ENCODE measurements at places on chromosomes 12 and 14. TPM values are rescaled to one million over a fixed set of nuclear protein-coding genes. Genes with fewer than 3 reads are reported as not detected.

- no peaks in the 10 kb centered on the region for H3K27me3 ChIP-seq
- no peaks in the 10 kb centered on the region for H3K36me3 ChIP-seq
- peak overlapping the region; percentile 98 for H3K27ac ChIP-seq
- peak overlapping the region; percentile 89 for H3K4me3 ChIP-seq
- no peak for DNase-seq
Observed at GRCh38 chr12:754851-755562, 2.6 kb downstream of the WNK1 start.

DNA sequence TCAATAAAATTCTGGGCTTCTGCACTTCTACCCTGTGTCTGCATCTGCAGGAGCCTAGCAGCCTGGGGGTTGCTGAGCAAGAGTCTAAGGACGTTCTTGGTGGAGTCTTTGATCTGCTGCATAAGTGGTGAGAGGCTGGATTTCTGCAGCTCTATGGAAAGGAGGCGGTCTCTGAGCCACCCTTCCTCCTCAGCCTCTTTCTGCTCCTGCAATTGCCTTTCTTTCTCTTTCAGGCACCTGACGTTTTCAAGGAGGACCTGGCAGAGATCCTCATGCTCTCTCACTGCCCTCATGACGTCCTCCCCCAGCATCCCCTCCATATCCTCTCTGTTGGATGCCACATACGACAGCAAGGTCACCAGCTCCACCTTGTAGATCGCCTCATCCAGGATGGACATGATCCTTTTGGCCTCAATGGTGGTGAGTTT is 13.6 kb upstream of the TPCN1 start:
- DNase-seq: no peak
- H3K4me3 ChIP-seq: no peak overlapping the region
- H3K36me3 ChIP-seq: no peaks in the 10 kb centered on the region
- H3K27ac ChIP-seq: no peak overlapping the region

DNA sequence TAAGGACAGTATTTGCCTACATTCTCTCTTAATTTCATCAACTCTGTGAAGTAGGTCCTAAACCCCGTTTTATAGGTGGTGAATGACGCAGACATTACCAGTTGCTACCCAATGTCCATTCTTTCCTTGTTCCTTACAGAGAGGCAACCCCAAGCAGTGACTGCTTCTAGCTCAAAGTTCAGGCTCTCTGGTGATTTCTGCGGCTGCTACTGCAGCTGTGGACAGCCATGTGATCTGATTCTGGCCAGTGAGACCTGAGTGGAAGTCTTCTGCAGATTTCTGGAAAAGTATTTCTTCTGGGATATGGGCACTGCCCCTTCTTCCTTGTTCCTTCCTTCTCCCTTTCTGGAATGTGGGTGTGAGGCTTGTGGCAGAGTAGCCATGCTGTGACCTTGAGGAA is 82.9 kb downstream of the ARF6 start:
- no peak for DNase-seq
- no peak overlapping the region for H3K4me3 ChIP-seq
- H3K27me3 ChIP-seq: no peaks in the 10 kb centered on the region

GRCh38 chr12:113978080-113978479 is 12.0 kb upstream of the RBM19 start:
- H3K4me1 ChIP-seq: no peaks in the 10 kb centered on the region
- no peak for DNase-seq
- H3K4me3 ChIP-seq: no peak overlapping the region

DNA sequence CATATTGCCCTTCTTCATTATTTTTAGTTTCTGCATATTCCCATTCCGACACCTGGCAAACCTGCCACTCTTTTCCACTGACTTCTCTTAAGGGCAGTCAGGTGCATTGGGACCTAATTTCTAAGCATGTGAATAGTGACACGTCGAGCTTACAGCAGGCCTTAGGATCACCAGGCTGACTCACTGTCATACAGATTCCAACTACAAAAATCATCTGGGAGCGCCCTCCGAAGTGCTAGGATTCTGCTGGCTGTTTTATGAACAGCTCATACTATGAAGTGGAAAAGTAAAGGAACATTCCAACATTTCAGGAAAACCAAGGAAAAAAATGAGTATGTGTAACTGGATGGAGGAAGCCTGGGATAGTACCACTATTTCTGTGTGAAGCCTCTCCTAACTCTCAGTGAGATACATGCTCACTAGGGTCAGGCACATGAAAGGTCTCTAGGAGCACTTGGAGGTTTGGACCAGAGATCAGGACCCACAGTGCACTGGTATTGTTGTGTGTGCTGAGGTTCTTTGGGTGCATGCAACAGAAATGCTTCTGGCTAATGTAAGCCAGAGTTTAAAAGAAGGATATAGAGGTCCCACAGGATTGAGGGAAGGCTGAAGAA is 257.4 kb downstream of the ZFP36L1 start:
- no peaks in the 10 kb centered on the region for H3K36me3 ChIP-seq
- no peak for DNase-seq
- H3K27ac ChIP-seq: no peak overlapping the region
- H3K4me1 ChIP-seq: no peaks in the 10 kb centered on the region
- no peaks in the 10 kb centered on the region for H3K27me3 ChIP-seq

GRCh38 chr12:112188130-112188830 is 62.9 kb downstream of the TRAFD1 start:
- H3K4me3 ChIP-seq: no peak overlapping the region
- no peak for DNase-seq

- H3K4me1 ChIP-seq: peaks cover 20% of the 10 kb centered on the region
- no peaks in the 10 kb centered on the region for H3K36me3 ChIP-seq
- peak overlapping the region; percentile 94 for H3K4me3 ChIP-seq
- peak overlapping the region; percentile 98 for H3K27ac ChIP-seq
- no peak for DNase-seq
Observed at GRCh38 chr12:750366-751191, 1.8 kb upstream of the WNK1 start.

GRCh38 chr14:102949062-102949800 is 26.8 kb downstream of the AMN start:
- H3K27me3 ChIP-seq: no peaks in the 10 kb centered on the region
- H3K36me3 ChIP-seq: peaks cover 12% of the 10 kb centered on the region
- DNase-seq: no peak

- H3K4me3 ChIP-seq: no peak overlapping the region
- no peaks in the 10 kb centered on the region for H3K36me3 ChIP-seq
- H3K27ac ChIP-seq: no peak overlapping the region
Observed at GRCh38 chr12:41745593-41745992, 399.1 kb downstream of the GXYLT1 start.

GRCh38 chr14:75084513-75084912 is 15.1 kb downstream of the ZC2HC1C start:
- H3K4me1 ChIP-seq: no peaks in the 10 kb centered on the region
- no peak for DNase-seq
- no peak overlapping the region for H3K27ac ChIP-seq

DNA sequence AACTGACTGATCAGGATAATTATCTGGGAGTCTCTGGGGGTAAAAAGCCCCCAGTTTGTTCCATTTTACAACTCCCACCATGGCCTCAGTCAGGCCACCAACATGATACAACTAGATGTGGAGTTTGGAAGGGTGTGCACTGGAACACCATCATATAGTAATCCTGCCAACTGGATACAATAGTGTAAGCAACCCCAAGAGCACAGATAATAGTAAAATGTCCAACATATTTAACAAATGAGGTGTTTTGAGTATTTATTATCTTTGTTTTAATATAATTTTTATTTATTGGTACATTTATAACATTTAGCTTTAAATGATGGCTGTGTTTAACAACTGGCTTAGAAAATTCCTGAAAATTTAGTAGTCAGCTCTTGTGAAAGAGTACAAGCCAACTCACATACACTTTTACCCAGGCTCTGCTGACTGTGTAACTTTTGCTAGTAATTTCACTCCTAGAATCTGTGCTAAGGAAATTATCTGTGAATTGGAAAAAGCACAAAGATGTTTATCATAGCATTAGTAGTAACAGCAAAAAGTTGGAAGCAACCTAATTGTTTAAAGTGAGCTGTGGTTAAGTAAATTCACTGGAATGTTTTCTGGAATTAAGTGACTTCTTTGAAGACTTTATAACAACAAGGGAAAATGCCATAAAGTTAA is 196.8 kb downstream of the RAD51B start:
- H3K27me3 ChIP-seq: no peaks in the 10 kb centered on the region
- H3K27ac ChIP-seq: no peak overlapping the region
- H3K4me1 ChIP-seq: no peaks in the 10 kb centered on the region

DNA sequence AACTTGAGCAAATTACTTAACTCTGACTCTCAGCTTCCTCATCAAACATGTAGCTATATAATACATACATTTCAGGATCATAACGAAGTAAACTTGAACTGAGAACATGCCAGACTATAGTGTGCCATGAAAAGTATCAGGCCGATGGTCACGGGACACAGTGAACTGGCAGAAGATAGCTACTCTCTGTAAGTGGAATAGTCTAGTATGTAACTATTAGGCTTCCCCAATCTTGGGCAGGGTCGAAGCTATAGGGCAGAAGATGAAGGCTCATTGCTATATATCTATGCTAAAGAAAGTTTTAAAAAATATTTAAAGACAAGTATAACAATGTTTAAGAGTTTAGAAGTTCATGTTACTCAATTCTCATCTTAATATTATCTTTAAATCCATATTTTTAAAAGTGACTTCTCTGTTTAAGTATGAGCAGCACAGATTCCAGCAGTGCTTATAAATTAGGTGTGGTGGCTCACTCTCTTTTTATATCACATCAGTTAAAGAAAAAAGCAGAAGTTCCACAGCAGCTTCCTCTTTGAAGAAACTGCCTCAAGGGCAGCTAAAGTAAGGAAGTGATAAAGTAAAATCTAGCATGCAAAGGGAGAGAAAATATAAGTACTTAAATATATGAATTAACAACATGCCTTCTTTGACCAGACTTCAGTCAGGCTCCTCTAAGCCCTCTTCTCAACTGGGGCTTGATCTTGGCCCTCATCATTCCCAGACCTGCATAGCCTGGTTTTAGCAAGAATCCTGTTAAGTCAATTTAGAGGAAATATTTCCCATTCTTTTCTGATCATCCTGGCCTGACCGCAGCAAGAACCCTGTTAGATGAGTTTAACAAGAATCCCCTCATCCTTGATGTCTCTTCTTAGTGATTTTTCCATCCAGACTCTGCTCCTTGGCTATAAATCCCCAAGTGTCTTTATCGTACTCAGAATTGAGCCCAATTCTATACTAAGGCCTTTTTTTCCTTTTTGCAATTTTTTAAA is 8.4 kb upstream of the GLIPR1 start:
- no peak for DNase-seq
- no peaks in the 10 kb centered on the region for H3K4me1 ChIP-seq
- no peaks in the 10 kb centered on the region for H3K27me3 ChIP-seq
- no peak overlapping the region for H3K4me3 ChIP-seq
- H3K36me3 ChIP-seq: no peaks in the 10 kb centered on the region
- no peak overlapping the region for H3K27ac ChIP-seq

DNA sequence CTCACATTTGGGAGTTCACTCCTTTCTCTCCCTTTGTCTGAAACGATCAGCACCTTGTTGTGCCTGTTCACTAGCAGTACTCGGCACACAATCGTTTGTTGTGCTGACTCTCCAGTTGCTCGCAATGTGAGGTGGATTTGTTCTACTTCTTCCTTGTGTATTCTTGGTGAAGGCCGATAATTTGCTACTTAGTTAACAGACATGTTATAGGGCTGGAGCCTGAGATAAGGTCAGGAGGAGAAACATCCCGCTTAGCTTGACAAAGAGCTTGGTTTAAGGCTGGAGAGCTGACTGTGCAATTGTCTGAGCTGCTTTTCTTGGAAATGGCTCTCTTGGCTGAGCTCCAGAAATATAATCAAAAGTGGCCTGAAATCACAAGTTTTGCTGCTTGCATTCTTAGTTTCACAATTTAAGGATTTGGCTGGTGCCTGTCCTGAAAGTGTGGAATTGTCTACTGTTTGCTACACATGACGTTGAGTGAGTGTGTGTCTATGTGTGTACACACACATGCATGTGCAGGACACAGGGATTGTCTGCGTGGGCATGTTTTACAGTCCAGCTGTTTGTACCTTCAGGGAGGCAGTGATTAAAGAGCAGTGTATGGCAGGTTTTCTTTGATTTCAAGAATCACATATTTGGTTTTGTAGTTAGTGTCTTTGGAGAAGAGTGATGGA is 77.7 kb downstream of the ARF6 start:
- H3K27me3 ChIP-seq: no peaks in the 10 kb centered on the region
- DNase-seq: peak; percentile 41
- H3K36me3 ChIP-seq: no peaks in the 10 kb centered on the region
- H3K27ac ChIP-seq: peak overlapping the region; percentile 55

DNA sequence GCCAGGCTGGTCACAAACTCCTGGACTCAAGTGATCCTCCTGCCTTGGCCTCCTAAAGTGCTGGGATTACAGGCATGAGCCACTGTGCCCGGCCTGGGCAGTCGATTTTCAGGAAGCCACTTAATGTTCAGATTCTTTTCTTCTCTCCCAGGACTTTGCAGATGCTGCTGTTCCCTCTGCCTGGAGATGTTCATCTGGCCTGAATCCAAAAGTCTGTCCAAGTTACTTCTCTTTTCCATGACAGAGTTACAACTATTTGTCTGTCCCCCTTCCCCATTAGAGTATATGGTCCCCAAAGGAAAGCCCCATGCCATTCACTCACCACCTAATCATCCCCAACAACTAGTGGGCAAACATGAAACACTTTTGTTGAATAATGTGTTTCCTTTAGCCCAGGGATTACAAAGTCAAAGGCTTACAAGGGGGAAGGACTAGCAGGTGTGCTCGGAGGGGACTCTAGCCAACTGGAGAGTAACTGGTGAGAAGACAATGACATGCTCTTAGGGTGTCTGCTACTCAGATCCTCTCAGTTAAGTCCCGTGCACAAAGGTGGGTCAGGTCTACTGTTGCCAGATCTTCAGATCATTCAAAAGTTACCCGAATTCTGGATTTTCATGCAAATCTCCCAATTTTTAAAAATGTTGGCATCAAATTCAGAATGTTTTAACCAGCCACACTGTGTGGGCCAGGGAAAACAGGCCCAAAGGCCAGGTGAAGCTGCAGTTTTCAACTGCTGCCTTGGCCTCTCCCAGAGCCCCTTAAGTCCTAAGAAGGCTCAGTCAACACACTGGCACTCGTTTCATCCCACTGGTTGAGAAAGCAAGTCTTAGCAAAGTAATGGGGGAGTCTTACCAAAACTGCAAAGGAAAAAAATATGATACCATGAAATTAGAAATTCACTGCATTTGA is 29.6 kb downstream of the NUDT4 start:
- H3K36me3 ChIP-seq: no peaks in the 10 kb centered on the region
- no peak overlapping the region for H3K4me3 ChIP-seq
- peak overlapping the region; percentile 2 for H3K27ac ChIP-seq
- H3K4me1 ChIP-seq: peaks cover 3% of the 10 kb centered on the region
- DNase-seq: no peak

- no peak overlapping the region for H3K27ac ChIP-seq
- no peak overlapping the region for H3K4me3 ChIP-seq
- H3K36me3 ChIP-seq: no peaks in the 10 kb centered on the region
Observed at GRCh38 chr12:52208424-52209165, 16.8 kb upstream of the KRT80 start.

- H3K4me1 ChIP-seq: peaks cover 6% of the 10 kb centered on the region
- H3K27me3 ChIP-seq: no peaks in the 10 kb centered on the region
- H3K36me3 ChIP-seq: peaks cover 74% of the 10 kb centered on the region
- no peak overlapping the region for H3K4me3 ChIP-seq
- DNase-seq: no peak
- peak overlapping the region; percentile 18 for H3K27ac ChIP-seq
Observed at GRCh38 chr14:100340423-100340813, 17.3 kb downstream of the SLC25A47 start.

GRCh38 chr12:4850857-4851380 is 58.8 kb upstream of the KCNA1 start:
- no peak for DNase-seq
- H3K4me1 ChIP-seq: peaks cover 3% of the 10 kb centered on the region
- no peak overlapping the region for H3K27ac ChIP-seq
- H3K36me3 ChIP-seq: no peaks in the 10 kb centered on the region

Gene ZNF84
- 23.0 TPM for total RNA-seq

Gene KERA
- not detected for total RNA-seq

Gene KLRD1
- total RNA-seq: 1.9 TPM

Gene CLEC1B
- total RNA-seq: not detected

Gene PLXNC1
- 2.4 TPM for total RNA-seq

Gene DBX2
- 0.12 TPM for total RNA-seq
